ENCODE measurements at places on chromosomes 6 and 20.

DNA sequence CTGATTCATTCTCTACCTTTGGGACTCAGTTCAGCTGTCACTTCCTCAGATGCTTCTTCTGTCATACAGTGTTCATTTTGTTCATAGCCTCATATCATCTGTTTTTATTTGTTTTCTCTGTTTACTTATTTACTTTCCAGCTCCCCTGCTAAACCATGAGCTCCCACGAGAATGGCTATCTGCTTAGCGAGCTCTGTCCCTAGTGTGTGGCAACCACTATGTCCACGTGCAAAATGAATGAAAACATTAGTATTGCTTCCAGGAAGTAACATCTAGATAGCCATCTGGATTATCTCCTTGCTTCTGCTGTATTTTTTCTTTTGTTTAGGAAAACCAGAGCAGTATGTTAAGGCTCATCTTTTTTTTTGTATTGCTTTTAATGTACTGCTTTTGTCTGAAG lies 417.0 kb upstream of the SLC35B3 start:
- no peak for DNase-seq

DNA sequence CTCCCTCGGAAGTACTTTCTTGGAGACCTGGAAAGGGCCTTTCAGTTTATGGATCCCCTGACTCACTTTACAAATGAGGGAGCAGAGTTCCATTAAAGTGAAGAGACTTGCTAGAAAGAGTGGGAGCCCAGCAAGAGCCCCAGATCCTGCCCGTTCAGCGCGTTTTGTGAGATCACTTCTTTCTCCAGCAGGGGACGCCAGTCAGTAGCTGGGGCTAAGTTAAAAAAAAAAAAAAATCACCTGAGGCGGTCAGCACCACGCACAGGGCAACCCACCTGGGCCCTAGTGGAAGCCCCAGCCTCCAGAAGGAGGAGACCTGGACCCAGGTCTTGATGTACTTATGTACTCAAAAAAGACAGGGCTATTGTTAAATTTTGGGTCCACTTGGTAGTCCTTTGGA lies 274.5 kb upstream of the RNF24 start:
- no peak for DNase-seq

GRCh38 chr6:7073082-7073820 lies 34.5 kb upstream of the RREB1 start:
- no peak for DNase-seq

- peak; percentile 47 for DNase-seq
Observed at GRCh38 chr6:56521454-56521853, 121.2 kb downstream of the DST start.

DNA sequence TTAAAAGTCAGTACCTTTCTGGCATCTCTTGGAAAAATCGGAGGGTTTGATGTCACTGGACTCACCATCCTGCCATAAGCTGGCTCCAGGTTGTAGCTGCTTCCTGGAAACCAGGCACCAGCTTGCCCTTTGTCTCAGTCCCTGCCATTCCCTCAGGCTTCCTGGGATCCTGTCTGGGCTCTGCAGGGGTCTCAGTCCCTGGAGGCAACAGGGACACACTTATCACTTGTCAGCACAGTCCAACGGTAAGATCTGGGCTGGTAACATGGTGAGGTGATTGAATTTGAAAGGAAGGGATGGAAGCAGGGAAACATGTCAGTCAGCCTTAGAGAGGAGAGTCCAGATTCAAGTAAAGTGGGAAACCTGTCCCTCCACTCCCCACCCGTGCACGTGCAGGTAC lies 147.6 kb upstream of the ECI2 start:
- no peak for DNase-seq

DNA sequence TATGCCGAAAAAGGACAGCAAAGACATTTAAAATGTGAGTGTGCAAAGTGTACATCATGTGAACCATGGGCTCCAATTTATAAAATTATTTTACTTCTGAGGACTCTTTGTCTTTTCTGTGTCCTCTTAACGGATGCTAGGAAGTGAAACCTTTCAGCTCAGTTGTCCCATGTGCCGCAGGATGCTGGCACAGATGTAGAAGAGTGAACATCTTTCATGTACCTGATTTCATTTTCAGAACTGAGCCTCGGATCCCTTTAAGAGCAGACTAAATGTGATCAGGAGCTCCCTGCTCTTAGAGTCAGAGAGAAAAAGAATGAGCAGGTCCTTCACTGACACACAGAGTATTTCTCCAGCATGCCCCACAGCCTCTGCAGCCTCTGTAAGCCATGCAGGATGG lies 27.6 kb upstream of the FUCA2 start:
- DNase-seq, result no peak

GRCh38 chr6:45880159-45880558 lies 135.5 kb downstream of the CLIC5 start:
- DNase-seq, result peak; percentile 24

- no peak for DNase-seq
Observed at GRCh38 chr20:31260326-31260932, 3.0 kb downstream of the DEFB115 start.

DNA sequence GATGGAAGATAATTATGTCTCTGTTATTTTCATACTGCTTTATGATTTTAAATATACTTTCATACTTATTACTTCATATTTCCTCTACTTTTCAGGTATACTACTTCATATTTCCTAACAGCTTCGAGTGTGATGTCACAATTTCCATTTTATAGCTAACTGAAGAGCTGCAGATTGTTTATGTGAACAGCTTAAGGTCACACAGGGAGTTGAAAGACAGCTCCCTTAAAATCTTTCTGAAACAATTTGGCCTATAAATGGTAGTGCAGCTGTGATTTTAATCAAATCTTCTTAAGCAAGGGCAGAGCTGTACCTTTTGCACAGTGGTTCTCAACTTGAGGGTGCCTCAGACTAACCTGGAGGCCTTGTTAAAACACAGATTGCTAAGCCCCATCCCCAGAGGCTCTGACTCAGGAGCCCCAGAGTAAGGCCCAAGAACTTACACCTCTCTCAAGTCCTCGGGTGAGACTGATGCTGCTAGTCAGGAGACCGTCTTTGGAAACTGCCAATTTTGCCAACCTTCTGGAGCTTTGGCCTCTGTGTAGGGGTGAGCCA lies 347.0 kb upstream of the HSF2 start:
- peak; percentile 23 for DNase-seq

GRCh38 chr6:422433-423054 lies 31.0 kb downstream of the IRF4 start:
- DNase-seq, result peak; percentile 93

- no peak for DNase-seq
Observed at GRCh38 chr6:3856576-3856975, 7.4 kb downstream of the FAM50B start.

- no peak for DNase-seq
Observed at GRCh38 chr6:153012856-153013255, 10.3 kb upstream of the MTRF1L start.

DNA sequence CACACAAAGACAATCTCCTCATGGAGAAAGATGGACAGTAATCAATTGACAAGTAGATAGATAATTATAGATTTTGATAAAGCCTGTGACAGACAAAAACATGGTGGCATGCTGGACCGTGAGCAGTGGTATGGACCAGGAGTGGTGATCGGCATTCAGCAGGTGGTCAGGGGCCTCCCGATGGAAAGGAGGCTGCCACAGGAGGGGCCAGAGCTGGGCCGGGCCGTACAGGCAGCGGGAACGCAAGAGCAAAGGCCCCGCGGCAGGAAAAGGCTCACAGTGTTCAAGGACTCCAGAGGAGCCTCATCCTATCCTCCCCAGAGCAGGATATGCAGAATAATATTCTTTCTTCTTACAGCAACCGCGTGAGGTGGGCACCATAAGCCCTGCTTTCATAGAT lies 123.7 kb downstream of the EYA2 start:
- DNase-seq, result no peak

DNA sequence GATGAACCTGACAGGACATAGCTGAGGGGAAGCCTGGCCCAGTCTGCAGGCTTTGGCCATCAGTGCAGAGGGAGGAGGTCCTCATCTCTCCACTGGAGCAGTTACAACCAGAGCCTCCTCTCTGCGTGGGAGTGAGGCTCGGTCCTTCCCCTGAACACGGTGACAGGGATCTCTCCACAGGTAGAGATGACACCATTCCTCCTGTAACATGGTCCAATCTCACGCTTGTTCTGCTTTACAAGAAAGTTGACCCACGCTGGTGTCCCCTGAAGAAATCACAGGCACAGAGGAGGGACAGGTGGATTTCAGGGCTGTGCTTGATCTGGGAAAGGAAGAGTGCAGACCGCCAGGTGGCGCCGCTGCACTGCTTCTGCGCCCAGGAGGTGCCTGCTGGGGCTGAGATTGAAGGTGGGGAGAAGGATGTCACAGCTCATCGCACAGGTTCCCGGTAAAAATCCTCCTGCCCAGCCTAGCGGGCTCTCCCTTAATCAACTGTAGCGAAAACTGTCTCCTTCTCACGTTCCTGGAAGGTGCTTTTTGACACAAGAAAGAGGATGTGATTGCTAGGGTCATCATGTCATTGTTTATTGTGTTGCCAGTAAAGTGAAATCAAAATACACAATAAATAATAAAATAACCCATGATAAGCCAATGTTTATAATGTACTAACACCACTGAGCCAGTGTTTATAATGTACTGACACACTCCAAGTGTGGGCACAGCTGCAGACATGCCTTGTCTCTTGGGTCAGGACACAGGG lies 20.4 kb downstream of the HLA-G start:
- peak; percentile 45 for DNase-seq

DNA sequence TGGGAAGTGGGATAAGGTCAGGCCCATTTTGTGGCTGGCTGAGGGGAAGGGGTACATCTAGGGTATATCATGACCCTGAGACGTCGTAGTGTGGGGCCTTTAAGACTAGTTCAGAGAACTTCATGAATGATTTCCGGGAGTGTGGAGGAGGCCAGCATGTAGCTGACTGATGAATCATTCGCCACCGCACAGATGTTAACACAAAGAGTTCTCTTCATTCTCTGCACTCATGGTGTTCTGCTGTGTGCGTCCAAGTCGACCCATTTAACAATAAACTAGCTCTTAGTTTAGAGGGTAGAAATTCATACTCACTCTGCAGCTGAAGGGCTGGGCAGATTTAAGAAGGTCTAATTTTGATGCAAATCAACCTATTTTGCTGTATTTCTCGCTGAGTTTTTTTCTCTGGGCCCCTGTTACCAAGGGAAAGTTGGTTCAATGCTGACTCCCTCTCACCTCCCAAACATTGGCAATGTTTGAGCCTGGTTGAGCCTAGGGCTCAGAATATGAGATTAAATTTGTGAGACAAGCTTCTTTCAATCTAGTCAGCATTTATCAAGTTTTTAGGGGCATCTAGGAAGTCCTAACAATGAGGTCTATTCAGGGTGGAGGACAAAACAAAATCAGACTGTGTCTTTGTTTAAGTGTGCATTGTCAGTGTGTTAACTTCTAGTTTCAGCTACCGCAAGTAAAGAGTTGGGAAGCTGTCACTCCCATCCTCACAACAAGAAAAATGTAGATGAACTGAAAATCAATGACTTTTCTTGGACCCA lies 106.8 kb upstream of the CBLN4 start:
- no peak for DNase-seq

- no peak for DNase-seq
Observed at GRCh38 chr20:51570739-51571459, 28.4 kb upstream of the NFATC2 start.

- no peak for DNase-seq
Observed at GRCh38 chr6:91697010-91697695, 1110.3 kb upstream of the MAP3K7 start.

GRCh38 chr20:47263465-47264084 lies 92.9 kb downstream of the ZMYND8 start:
- DNase-seq, result no peak

- DNase-seq, result no peak
Observed at GRCh38 chr20:44956410-44956809, 3.8 kb downstream of the TOMM34 start.

DNA sequence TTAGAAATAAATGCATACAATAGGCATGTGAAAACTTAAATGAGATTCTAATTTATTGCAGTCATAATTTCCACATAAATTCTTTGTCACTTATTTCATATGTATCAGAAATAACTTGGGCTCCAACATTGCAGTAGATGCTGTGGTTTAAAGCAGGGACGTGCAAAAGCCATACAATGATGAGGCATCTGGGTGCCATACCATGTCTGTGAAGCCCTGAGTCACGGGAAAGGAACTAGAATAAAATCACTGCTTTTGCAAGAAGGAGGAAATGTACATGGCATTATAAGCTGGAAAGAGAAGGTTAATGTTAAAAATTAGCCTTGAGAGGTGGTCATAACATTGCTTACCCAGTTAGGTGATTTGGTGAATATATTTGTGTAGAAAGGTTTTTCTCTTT lies 180.4 kb downstream of the SASH1 start:
- peak; percentile 84 for DNase-seq

DNA sequence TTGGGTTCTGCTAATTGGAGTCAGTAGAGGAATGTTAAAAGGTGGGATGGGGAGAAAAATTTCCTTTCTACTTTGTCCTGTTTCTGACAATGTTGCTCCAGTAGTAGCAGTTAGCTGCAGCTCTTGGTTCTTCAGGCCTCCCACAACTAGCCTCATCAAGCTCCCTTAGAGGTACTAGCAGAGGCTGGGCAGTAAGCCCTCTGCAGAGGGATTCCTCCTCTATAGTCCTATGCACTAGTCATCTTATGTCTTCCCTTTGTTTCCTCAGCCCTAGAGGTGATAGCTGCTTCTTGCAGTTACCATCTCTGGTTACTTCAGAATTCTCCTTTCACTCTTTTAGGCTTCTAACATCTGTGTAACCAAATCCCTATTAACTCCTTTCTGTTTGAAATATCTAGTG lies 99.8 kb downstream of the FILIP1 start:
- no peak for DNase-seq

- DNase-seq, result no peak
Observed at GRCh38 chr6:165186441-165187205, 122.8 kb downstream of the C6orf118 start.

DNA sequence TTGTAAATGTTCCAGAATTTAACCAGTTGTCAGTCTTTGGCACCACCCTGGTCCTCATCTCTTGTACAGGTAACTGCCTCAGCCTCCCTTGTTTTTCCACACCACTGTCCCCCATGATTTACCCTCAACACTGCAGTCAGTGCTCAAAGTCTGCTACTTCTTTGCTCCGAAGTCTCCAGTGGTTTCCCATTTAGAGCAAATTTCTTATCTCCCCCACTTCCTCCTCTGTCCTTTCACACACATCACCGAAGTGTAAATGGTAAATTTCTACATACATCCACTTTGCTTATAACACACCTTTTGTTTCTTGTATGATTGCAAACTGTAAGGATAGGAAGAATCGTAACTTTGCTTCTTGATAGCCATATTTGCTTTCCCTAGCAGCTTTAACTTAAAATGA lies 115.3 kb downstream of the JARID2 start:
- DNase-seq, result no peak

DNA sequence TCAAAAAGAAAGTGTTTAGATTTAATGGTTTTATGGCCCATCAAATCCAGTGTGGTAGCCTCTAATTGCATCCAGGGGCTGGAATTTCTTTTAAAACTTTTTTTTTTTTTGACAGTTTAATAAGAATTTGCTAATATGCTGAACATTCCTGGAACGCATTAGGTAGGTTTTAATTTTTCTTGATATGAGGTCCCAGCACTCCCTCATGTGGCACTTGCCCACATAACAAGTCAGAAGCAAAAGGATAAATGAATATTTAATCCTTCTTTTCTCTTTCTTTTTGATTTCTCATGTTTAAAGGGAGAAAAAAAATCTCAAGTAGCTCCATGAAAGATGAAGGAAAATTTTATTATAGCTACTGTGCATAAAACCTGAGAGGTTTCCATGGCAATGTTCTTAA lies 13.5 kb downstream of the HAO1 start:
- DNase-seq, result peak; percentile 39

Measured in mesenchymal stem cell (in vitro differentiated cells and primary cell).